Suprapubic skin (tissue), 4 donors: ENCODE measurements at places on chromosomes 16 and 17. TPM values are rescaled to one million over a fixed set of nuclear protein-coding genes. Genes with fewer than 3 reads are reported as not detected.

- peak; percentile 38 for DNase-seq
Observed at GRCh38 chr16:87138738-87139267, 178.4 kb downstream of the C16orf95 start.

GRCh38 chr16:57409065-57409464 is 4.5 kb downstream of the CCL17 start:
- DNase-seq: no peak

DNA sequence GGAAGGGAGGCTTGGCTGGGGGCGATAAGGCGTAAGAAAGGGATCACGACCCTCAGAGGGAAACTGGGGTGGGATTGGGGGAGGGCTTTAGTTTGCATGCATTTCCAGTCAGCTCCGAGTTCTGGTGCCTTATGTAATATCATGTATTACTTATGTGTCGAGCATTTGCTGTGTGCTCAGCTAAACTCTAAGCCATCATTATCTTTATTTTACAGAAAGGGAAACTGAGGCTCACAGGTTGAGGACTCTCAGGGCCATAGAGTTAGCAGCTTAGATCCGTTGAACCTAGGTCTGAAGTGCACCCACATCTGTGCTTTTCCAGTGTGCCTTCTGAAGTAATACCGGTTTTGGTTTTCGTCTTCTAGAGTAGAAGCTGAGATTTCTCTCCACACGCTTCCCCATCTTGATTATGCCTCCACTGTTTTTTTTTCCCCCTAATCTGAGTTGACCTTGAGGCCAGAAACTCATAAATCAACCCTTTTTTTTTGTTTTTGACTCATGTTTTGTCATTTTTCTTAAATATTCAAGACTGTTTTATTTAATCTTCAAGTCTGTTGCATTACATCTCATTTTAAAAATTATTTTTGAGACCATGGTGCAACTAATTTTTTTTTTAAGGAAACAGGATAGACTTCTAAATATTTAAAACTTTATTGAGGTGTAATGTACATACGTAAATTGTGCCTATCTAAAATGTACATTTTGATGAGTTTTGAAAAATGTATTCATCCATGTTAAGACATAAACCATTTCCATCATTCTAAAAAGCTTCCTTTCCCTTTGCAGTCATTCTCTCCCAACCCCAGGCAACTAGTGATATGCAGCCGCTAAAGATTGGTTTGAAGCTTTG is 741 bp downstream of the CYB5B start:
- DNase-seq: no peak

The IRX6 gene
- 6.1 TPM for total RNA-seq

The CCL14 gene
- 5.7 TPM for total RNA-seq

GRCh38 chr17:6756425-6757031 is 682 bp downstream of the XAF1 start:
- DNase-seq: no peak

The MT1F gene
- 13.0 TPM for total RNA-seq

DNA sequence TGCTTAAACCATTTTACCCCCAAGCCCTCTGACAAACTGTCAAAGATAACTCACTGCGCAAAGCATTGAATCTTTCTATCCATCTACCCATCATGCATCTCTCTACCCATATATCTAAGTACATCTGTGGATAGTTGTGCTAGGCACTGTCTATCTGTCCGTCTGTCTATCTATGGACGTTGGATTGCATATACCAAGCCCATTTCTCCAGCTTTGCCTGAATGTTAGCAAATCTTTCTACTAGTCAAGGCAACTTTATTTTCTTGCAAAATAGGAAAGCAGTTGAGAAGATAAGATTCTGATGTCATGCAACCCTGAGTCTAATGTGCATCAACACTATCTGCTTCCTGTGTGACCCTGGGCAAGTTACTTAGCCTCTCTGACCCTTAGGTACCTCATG is 117.2 kb downstream of the XYLT1 start:
- no peak for DNase-seq

DNA sequence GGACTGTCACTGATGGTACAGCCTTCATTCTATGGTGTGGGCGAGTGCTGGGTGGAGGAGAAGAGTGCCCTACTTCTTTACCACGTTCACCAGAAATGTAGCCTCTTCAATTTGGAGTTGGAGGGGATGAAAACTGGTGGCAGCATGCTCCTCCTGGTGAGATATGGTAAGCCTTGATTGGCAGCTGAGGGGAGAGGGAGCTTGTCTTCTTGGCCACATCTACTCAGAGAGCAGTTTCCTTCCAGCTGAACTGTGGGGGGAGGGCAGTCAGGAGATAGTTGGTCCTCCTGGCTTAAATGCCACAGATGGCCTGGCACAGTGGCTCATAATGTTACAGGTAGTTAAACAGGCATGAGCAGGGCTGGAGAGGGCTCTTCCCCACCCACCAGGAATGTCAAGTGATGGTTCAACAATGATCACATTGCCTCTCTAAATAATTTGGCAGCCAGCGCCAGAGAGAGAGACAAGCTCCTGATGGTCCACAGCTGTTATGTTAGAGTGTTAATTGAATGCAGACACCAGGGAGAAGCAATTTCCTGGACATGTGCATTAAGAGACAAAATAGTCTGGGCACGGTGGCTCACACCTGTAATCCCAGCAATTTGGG is 9.0 kb upstream of the MAPK3 start:
- no peak for DNase-seq

DNA sequence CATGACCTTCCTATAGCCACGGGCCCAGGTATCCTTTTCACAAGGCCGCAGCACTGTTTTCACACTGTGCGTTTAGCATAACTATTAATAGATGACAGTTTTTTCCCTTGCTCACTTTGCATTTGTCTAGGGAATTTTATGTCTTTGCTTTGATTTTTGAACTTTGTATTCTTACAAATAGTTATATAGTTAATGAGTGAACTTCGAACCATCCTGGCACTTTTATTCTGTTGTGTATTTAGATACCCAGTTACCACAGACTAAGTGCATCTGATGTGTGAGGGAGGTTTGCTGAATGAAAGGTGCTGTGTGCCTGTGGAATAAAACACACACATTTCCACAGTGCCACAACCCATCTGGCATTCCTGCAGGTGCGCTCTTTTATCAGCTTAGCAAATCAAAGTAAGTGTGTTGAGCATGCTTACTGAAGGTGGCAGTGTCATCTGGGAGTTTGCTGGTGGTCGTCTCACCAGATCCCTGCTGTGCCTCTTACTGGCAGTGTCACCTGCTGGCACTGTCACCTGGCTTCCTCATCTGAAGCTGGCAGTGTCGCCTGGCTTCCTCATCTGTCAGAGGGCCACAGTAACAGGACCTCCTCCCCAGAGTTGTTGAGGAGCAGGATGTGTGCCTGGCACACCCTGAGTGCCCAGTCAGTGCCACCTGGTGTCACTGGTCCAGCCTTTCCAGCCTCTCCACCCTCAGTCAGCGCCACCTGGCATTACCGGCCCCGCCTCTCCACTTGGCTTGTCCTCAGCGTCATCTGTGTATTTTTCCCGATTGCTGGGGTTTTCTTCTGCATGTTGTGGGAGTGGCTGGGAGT is 37.6 kb downstream of the USP10 start:
- DNase-seq: no peak

- no peak for DNase-seq
Observed at GRCh38 chr17:7932949-7933348, 943 bp downstream of the CNTROB start.

GRCh38 chr16:56549744-56550385 is 15.0 kb upstream of the MT4 start:
- no peak for DNase-seq

The PDIA2 gene
- total RNA-seq: not detected

The CCL17 gene
- total RNA-seq: not detected

DNA sequence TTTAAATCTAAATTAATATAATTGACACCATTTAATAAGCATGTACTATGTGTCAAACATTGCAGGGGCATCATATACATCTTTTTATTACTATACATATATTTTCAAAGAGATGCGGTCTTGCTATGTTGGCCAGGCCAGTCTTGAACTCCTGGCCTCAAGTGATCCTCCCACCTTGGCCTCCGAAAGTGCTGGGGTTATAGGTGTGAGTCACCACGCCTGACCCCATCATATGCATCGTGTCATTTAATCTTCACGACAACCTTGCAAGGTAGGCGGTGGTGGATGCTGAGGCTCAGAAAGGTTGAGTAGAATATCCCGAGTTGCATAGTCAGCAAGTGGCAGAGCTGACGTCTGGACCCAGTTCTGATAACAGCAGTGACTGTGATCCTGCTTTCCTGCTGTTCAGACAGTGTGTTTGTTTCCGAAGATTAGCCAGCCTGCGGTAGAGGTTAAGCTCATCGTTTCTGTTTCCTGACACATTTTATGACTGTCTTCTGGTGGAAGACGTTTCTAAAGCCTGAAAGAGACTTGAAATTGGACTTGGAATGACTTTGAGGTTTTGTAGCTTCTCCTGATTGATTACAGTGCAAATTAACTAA is 316.6 kb downstream of the SNX29 start:
- DNase-seq: no peak

GRCh38 chr17:51044976-51045375 is 75.7 kb downstream of the SPAG9 start:
- DNase-seq: no peak

GRCh38 chr17:72514321-72514861 is 393.6 kb downstream of the SOX9 start:
- DNase-seq: no peak

The CETP gene
- not detected for total RNA-seq

DNA sequence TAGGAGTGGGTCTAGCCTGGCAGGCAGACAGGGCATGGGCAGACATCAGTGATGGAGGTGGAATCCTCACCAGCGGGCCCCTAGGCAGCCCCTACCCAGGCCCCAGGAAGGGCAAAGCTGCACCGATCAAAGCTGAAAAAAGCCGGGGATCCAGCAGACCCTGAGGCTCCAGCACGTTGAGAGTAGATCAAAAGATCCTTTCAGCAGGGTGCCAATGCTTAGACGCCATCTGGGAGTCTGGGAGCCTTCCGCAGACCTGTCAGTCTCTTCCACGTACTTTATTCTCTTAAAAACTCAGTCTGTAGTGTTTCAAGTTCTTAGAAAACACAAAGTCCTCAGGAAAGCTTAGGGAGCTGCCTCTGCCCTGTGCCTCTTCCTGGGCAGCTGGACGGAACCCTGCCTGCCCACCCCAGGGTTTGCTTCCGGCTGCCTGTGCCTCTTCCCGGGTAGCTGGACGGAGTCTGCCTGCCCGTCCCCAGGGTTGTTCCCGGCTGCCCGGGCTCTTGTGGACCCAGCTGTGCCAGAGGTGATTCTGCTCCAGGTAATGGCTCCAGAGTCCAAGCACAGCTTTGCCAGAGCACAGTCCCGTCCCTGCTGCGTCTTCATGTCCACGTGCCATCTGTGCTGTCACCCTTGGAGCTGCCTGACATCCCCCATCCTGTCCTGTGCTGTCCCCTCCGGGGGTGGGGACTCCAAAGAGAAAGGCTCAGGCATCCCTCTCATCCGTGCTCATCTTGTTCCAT is 50.8 kb upstream of the PVALEF start:
- no peak for DNase-seq
